Activated naive CD4-positive, alpha-beta T cell treated with anti-CD3 and anti-CD28 coated beads, Interleukin-2, amount 10 ng/mL, durations not matched to agents 7 days and 5 days (primary cell): ENCODE measurements at places on chromosomes 5 and 9.

GRCh38 chr9:75071530-75072122 is 16.3 kb downstream of the NMRK1 start:
- H3K27ac ChIP-seq: peak overlapping the region; percentile 54
- no peaks in the 10 kb centered on the region for H3K27me3 ChIP-seq
- H3K4me3 ChIP-seq: no peak overlapping the region

DNA sequence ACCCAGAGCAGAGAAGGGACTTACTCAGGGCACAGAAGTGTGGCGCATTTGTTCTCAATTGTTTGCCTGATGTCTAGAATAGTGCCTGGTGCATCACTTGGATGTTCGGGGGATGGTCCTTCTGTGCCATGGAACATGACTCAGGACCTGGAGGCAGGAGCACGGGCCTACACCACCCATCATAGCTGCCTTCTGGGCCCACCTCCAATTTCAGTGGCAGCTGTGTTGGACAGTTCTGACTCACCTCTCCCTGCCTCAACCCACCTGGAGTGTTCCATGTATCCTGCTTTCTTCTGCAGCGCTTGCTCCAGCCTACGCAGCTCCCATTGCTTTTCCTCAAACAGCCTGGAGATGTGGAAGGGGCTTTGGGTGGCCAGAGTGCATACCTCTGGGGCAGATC is 12.5 kb upstream of the CXCL14 start:
- H3K27ac ChIP-seq: no peak overlapping the region
- no peaks in the 10 kb centered on the region for H3K4me1 ChIP-seq
- no peaks in the 10 kb centered on the region for H3K36me3 ChIP-seq
- H3K4me3 ChIP-seq: no peak overlapping the region

DNA sequence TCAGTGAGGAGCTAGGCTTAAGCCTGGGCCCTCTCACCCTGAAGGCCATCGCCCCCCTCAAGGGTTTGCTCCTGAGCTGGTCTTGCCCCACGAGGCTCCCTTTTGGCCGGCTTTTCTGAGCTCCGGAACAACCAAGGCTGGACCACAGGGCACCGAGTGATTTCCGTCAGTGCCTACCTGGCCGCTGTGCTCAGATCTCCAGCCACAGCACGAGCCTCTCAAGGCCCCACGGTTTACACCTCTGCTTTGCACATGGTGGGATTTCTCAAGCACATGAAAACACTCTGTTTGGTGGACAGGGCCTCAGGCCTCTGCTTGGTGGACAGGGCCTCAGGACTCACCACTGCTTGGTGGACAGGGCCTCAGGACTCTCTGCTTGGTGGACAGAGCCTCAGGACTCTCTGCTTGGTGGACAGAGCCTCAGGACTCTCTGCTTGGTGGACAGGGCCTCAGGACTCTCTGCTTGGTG is 15.8 kb downstream of the CLPTM1L start:
- no peaks in the 10 kb centered on the region for H3K27me3 ChIP-seq
- H3K4me1 ChIP-seq: peaks cover 3% of the 10 kb centered on the region
- H3K4me3 ChIP-seq: no peak overlapping the region
- peak; percentile 14 for DNase-seq
- H3K27ac ChIP-seq: no peak overlapping the region
- peaks cover 46% of the 10 kb centered on the region for H3K36me3 ChIP-seq

DNA sequence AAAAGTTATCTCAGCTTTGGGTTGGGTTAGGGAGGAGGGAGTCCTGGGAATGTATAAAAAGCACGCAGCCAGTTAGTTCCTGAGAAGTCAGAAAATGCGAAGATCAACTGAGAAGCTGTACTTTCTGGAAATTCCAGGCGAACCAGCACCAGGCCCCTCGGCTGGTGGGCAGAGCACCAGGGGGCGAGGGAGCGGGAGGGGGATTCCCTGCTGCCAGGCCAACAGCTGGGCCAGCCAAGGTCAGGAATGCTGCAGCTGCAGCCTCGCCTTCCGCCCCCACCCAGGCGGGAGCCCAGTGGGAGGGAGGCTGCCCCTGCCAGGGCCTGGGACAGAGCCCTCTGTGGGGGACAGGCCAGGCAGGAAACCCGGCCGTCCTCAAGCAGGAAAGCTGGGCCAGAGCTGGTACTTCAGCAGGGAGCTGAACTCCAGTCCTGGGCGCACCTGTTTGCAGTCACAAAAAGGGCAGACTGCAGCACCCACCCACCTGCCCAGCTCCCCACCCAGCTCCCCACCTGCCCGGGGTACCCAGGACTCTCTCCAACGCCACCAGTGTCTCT is 35.5 kb downstream of the VAV2 start:
- DNase-seq: no peak
- peak overlapping the region; percentile 10 for H3K4me3 ChIP-seq
- no peak overlapping the region for H3K27ac ChIP-seq
- H3K4me1 ChIP-seq: peaks cover 14% of the 10 kb centered on the region

GRCh38 chr5:177300236-177300880 is 3.2 kb downstream of the RAB24 start:
- peak; percentile 80 for DNase-seq
- peak overlapping the region; percentile 96 for H3K27ac ChIP-seq
- H3K4me3 ChIP-seq: peak overlapping the region; percentile 66
- H3K27me3 ChIP-seq: no peaks in the 10 kb centered on the region
- peaks cover 63% of the 10 kb centered on the region for H3K36me3 ChIP-seq

GRCh38 chr9:37908698-37909186 is 4.8 kb upstream of the SLC25A51 start:
- no peak overlapping the region for H3K27ac ChIP-seq
- H3K4me3 ChIP-seq: no peak overlapping the region
- peaks cover 22% of the 10 kb centered on the region for H3K27me3 ChIP-seq
- H3K4me1 ChIP-seq: peaks cover 8% of the 10 kb centered on the region

DNA sequence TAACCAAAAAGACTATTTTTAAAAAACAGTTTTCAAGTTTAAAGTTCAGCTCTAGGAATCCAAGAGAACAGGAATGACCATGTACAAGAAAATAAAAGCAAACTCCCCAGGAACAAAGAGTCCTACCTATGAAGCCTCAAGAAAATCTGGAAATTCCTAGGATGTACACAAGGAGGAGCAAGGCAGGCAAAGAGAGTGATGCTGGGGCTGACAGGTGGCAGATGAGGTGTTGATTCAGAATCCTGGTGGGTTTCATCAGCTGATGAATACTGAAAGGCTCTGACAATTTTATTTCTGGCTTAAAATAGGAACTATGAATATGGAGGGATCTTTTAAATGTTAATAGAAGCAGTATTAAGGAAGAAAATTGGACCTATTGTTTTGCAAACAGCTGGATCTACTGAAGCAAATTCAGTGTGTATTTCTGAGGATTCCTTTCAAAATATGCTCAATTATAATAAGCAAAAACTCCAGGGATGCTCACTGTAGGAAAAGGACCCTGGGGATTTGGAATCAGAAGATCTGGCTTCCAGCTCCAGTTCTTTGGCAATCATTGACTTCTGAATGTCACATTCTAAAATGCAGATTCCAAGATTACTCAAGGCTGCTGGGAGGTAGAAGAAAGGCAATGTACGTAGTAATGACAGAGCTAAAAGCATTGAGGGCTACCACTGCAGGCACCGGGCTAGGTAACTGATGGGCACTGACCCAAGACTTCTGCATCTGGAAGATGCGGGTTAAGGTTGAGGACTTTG is 28.0 kb upstream of the SH3RF2 start:
- DNase-seq: no peak
- no peaks in the 10 kb centered on the region for H3K36me3 ChIP-seq
- H3K27ac ChIP-seq: no peak overlapping the region
- H3K4me1 ChIP-seq: no peaks in the 10 kb centered on the region
- peaks cover 3% of the 10 kb centered on the region for H3K27me3 ChIP-seq

- no peaks in the 10 kb centered on the region for H3K27me3 ChIP-seq
- no peak overlapping the region for H3K27ac ChIP-seq
- no peak overlapping the region for H3K4me3 ChIP-seq
- no peaks in the 10 kb centered on the region for H3K4me1 ChIP-seq
- no peaks in the 10 kb centered on the region for H3K36me3 ChIP-seq
Measured at GRCh38 chr5:81786991-81787390, 36.1 kb upstream of the SSBP2 start.
